ENCODE measurements at places on chromosomes 13 and 19.

DNA sequence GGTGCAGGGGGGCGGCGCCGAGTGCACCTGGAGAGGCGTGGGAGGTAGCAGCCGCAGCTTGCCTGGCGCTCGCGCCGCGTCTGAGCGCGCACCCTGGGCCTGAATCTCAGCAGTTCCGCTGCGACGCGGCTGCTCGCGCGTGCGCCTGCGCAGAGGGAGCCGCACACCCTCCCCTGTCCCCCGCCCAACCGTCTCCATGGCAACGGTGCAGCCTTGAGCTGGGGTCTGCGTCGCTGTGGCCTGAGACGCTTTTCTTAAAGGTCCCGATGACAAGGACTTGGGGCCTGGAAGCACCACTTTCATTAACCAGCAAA, at the start of gene PNMA8B:
TSS of gene PNMA8B (minus strand) at position 82 of the 314 bp plus-strand sequence. CDS start 402 bp downstream, outside the sequence.
- no peak for DNase-seq

DNA sequence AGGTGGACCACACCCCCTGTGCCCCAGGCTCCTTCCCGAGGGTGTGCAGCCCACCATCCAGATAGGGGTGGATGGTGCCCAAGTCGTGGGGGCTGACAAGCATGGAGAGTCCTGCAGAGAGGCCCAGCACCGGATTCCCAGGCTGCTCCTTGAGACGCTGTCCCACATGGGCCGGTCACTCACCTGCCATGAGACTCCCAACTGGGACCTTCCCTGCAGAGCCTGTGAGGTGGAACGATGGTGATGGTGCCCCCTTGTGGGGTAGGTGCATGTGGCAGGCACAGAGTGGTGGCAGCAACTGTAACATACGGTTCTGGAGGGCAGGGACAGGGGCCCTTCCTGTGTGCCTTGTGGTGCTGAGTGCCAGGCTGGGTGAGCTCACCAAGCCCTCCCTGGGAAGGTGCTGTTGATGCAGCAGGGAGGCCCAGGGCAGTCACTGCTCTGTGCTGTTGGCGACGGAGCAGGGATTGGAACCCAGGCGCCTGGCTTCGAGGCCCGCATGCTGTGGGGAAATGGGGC, 33.1 kb downstream of the PPP1R37 start:
- peak; percentile 28 for DNase-seq

- no peak for DNase-seq
Observed at GRCh38 chr19:6648141-6648715, 21.7 kb downstream of the TNFSF14 start.

- DNase-seq = no peak
Observed at GRCh38 chr19:56174550-56174949, 1.3 kb upstream of the GALP start.

- no peak for DNase-seq
Observed at GRCh38 chr13:48431987-48432615, 19.2 kb upstream of the LPAR6 start.

DNA sequence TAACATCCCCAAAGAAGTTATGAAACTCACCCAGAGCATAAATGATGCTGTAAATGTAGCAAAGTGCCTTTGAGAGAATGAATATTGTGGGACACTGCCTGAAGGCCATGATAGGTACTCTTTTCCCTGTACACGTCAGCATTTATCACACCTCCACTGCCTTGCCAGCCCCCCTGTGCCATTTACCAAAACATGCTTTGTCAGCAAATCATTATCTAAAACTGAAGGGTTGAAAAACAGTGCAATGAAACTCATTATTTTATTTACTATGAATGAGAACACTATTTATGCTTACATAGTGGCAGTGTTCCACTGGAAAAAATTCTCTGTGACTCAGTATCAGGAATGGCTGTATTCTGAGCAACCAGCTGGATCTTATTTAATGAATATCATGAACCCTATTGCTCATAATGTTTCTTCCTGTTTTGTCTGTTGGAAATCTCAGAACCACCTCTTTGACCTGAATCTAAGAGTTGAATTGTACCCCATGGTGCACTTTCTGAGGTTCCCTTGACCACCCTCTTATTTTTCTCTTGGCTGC, 564.1 kb downstream of the DCT start:
- no peak for DNase-seq

DNA sequence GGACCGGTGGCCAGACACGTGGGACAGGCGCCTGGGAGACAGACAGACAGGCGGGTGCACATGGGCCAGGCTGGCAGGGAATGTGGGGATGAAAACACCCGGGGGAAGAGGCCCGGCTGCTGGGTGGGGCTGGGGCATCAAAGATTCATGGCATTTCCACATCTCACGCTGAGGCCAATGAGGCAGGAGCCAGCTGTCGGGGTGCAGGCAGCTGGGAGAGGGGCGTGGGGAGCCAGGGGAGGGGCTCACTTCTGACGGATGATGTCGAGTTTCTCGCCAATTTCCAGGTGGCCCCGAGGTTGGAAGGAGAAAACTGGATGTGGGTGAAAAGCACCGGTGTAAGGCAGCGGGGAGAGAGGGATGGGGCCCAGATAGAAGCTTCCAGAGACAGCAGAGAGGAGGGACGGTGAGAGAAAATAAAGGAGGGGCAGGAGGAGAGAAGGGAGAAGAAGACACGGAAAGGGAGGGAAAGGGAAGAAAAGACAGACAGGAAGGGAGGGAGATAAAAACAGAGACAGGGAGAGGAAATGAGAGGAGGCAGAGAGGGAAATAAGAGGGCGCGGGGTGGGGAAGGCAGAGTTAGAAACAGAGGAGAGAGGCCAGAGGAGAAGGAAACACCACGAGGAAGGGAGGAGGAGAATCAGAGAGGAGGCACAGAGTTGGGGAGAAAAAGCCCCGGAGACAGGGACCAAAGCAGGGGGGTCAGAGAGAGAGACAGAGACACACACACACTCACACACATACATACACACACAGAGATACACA, 8.0 kb upstream of the CCER2 start:
- no peak for DNase-seq

DNA sequence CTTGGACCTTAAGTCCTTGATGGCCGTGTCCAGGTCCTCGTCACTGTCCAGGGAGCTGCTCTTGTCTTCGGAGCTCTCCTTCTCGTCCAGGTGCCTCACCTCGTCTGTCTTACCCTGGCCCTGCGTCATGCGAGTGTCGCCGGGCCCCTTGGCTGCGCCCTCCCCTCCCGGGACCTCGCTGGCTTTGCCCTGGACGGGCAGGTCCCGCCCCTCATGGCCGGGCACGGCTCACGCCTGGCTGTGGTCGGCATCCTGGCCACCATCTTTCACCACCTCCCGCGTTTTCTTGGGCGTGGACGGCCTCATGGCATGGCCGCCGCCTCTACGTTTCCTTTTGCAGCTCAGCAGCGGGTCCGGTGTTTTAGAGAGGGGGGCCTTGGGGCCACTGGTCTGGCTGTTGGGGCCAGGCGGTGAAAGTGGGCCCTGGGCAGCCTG, 14.8 kb downstream of the RB1 start:
- DNase-seq = no peak

DNA sequence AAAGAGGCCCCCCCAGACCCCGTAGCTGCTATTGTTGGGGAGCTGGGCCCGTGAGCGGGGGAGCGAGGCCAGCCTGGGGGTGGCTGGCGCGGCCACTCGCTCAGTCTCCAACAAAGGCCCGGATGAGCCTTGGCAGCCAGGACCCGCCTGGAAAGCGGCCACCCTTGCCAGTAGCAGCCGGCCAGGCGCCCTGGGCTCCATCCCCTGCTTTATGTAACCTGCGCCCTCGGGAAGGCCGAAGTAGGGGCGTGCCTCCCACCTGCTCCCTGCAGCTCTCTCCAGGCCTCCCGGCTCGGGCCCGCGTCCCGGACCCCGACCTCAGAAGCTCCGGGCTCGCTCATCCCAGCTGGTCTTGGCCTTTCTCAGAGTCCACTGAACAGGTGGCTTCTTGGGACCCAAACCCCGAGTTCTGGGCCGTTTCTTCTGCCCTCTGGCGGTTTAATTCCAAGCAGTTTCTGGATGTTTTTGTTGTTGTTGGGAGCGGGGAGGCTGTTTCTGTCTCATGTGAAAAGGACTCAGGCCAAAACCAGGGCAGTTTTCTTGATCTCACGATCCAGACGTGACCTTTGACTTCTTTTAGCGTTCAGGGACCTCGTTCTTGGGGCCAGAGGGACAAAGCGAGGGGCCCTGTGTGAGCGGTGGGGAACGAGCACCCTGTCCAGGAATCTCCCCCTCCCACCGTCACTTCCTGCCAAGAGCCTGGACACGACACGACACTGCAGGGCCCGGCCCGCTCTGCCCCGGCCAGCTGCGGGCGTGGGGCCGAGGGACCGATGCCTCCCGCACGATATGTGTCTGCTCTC, 1.2 kb downstream of the CDC34 start:
- DNase-seq = peak; percentile 37

- DNase-seq = no peak
Observed at GRCh38 chr13:73879346-73880015, 254.7 kb downstream of the KLF12 start.

DNA sequence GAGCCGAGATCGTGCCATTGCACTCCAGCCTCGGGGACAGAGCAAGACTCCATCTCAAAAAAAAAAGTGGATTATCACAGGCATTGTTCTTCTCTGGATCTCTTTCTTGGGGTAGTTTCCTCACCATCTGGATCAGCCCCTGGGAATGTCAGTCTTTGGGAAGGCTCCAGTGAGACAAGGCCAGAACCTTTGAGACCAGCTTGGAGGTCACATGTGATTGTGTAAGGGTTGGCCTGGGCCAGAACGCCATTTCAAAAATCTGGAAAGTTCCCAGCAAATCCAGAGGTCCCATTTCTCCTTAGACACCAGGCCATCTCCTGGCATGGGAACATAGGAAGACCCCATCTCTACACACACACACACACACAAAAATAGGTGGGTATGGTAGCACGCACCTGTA, 14.2 kb upstream of the ANGPTL8 start:
- no peak for DNase-seq

DNA sequence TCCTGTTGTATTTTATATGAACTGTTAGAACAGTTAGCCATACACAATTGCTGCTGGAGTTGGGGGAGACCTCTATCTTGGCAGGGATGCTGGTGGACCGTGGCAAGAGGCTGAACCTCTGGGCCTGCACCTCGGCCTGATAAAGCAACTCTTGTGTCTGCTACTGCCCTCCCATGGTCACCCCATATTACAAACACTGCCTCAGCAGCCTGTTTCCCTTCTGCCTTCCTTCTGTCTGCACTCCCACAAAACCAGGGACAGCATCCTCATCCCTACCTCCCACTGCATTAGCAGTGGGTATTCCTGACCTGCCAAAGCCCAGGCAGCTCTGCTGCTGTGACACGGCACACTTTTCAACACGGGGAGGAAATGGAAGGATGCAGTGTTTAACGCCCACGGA, 456.4 kb downstream of the FGF14 start:
- DNase-seq = no peak

DNA sequence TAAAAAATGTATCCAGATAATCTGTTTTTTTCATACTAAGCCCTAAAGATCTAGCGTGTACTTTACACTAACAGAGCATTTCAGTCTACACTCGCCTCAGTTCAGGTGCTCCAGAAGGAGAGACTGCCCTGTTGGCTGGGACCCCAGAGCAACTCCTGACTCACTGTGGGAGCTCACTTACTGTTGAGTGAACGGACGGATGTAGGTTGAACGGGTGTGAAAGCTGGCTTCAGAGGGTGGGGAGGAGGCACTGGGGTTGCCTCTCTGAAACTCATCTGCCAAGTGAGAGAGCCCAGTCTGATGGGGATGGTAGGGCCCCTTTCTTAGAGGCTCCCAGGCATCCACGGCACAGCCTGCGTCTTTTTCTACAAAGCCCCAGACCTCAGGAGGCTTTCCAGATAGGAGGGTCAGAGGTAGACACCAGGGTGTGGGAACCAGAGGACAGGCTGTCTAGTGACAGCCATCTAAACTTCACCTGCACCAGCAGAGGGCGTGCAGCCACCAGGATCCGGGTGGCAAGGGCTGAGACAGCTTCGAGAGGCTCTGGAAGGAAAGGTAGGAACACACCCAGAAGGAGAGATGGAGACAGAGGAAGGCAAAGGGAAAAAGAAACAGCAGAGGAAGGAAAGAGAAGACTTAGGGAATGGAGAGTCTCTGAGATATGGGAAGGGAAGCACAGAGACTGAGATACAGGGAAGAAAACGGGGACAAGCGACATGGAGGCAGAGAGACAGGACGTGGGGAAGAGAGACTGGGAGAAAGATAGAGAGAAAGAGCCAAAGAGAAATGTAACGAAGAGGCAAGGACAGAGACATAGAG, 3.7 kb downstream of the KASH5 start:
- peak; percentile 70 for DNase-seq

DNA sequence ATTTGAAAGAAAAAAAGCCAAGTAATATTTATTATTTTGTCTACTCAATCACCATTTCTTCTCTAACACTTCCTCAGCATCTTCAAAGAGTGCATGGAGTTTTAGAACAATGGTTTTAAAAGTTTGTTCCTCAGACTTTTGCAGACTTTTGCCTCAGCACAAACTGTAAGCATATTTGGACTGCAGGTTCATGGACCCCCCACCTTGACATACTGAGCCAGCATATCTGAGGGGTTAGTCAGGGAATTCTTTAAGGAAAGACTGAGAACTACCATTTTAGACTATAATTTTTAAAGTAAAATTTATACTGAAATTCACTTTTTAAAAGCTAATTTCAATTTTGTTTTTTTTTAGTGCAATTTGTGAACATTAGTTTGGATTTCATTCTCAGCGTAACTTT, 1676.8 kb upstream of the PCDH20 start:
- no peak for DNase-seq

DNA sequence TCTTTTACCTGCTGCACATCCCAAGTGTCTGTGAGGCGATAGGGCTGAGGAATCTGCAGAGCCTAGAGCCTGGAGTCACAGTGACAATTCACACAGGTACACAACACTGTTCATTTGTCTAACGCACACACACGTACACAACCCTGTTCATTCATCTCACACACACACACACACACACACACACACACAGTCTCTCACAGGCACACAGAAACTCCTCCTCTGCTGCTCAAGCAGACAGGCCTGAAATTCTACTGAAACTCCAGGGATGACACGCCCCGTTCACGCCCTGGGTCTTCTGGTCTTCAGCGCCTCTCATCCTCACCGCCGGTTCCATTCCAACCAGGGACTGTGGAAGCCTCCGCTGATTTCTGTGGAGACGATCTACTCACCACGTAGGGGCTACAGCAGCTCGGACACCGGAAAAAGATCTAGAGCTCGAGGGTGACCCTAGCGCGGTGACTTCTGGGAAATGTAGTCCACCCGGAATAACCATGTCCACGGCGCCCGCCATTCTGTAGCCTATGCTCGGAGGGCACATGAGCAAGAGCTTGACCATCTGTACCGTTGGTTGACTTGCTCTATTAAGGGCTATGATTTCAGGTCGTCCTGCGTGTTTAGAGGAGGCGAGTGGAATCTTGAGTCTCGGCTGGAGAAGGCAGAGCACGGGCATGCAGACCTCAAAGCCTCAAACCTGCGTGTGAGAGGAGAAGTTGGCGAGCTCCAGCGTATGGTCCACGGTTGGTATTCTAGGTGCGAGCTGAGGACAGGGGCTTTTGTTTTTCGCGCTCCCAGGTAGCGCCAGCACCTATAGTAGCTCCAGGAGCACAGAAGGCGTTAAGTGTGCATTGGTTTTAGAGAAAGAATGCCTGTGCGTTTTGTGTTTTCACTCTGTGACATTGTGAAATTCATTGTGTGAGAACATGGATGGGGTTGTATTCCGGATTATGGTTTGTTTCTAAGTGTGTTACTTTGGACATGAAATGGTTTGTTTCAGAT, 33.4 kb downstream of the ZNF45 start:
- DNase-seq = no peak
